ENCODE measurements at places on chromosomes 6 and 20. TPM values are rescaled to one million over a fixed set of nuclear protein-coding genes. Genes with fewer than 3 reads are reported as not detected.

DNA sequence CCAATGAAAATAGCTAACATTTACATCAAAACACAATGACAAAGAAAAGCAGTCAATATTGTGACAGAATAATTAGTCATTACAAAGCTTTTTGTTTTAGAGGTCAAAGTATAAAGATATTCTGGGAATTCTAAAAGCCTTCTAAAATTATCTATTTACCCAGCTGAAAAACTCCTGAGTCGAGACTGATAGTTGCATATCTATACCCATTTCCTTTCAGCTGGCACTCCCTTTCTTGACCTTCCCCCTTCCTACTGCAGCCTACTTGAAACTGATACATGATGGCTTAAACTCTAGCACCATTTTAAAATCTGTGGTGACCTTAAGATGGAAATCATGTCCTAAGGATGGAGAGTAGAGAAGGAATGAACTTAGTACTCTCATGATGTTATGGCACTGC, 38.6 kb downstream of the LMBRD1 start:
- no peak for DNase-seq
- H3K36me3 ChIP-seq: no peaks in the 10 kb centered on the region
- no peak overlapping the region for H3K4me3 ChIP-seq
- H3K27me3 ChIP-seq: no peaks in the 10 kb centered on the region

- H3K4me1 ChIP-seq: no peaks in the 10 kb centered on the region
- H3K4me3 ChIP-seq: no peak overlapping the region
- H3K36me3 ChIP-seq: no peaks in the 10 kb centered on the region
- no peak overlapping the region for H3K27ac ChIP-seq
Measured at GRCh38 chr6:163954088-163954775, 539.7 kb downstream of the QKI start.

GRCh38 chr20:58372806-58373205, 16.2 kb upstream of the VAPB start:
- no peak for DNase-seq
- no peaks in the 10 kb centered on the region for H3K36me3 ChIP-seq
- no peak overlapping the region for H3K4me3 ChIP-seq
- H3K27me3 ChIP-seq: no peaks in the 10 kb centered on the region

DNA sequence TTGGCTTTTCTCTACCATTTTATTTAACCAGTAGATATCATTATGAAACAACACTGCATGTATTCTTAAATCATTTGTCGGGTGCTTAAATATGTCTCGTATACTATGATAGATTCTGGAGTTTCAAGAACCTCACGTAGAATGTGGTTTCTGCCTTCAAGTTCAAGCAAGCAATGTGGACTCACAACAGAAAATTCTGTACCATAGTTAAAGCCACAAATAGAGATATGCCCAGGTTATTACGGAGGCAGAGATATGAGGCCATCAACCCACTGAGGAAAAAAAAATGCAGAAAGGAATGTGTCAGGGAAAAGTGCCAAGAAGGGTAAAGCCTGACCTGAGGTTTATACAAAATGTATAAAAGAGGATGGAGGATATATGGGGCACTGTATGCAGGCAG, 109.9 kb downstream of the GFRAL start:
- no peak for DNase-seq
- no peaks in the 10 kb centered on the region for H3K36me3 ChIP-seq
- H3K27me3 ChIP-seq: no peaks in the 10 kb centered on the region
- H3K4me3 ChIP-seq: no peak overlapping the region
- H3K4me1 ChIP-seq: no peaks in the 10 kb centered on the region
- H3K27ac ChIP-seq: no peak overlapping the region

DNA sequence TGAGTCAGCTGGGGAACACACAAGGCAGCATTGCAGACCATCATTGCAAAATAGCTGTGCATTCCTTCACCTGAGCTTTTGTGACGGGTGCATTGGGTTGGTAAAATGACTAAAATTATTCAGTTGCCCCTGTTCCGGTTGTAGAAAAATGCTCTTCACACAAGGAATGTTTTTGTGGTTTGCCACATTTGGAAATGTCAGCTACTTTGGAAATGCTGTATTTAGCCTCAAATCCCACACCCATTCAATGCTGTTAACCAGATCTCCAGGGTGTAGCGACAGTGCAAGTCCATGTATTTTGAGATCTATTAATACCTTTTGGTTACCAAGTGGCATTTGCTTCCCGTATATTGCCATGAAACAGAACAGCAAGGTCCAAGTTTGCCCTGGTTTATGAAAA, 201.2 kb downstream of the FOXA2 start:
- no peak for DNase-seq
- no peak overlapping the region for H3K4me3 ChIP-seq
- H3K27me3 ChIP-seq: no peaks in the 10 kb centered on the region
- no peaks in the 10 kb centered on the region for H3K36me3 ChIP-seq
- no peak overlapping the region for H3K27ac ChIP-seq

DNA sequence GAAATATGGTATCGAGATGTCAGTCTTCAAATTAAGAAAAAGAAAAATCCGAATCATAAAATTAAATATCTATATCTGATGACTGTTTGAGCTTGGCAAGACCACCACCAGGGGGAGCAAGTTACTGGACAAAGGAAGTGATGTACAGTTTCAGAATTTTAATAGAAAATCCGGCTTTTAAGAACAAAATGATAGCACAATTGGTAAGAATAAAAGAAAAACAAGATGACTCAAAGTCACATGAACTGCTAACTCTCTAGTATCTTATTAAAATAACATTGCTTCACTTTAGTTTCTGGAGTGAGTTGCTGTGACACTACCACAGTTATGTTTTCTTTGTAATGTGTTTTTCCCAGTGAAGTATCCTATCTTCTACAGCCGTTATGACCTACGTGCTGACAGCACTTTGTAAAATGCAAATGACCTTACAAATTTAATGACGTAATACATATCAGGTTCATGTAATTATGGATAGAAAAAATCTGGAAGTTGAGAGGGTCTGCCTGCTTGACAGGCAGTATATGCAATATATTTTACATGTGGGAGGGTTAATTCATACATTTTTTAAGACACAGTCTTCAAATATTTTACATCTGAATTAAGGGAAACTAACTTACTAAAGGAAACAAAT, 405.3 kb upstream of the HS3ST5 start:
- H3K4me1 ChIP-seq: no peaks in the 10 kb centered on the region
- no peaks in the 10 kb centered on the region for H3K36me3 ChIP-seq
- no peak overlapping the region for H3K4me3 ChIP-seq
- no peak for DNase-seq
- no peak overlapping the region for H3K27ac ChIP-seq
- H3K27me3 ChIP-seq: no peaks in the 10 kb centered on the region

- peak overlapping the region; percentile 95 for H3K4me3 ChIP-seq
- no peaks in the 10 kb centered on the region for H3K27me3 ChIP-seq
- H3K36me3 ChIP-seq: no peaks in the 10 kb centered on the region
- no peaks in the 10 kb centered on the region for H3K4me1 ChIP-seq
- peak overlapping the region; percentile 99 for H3K27ac ChIP-seq
Measured at GRCh38 chr20:50192364-50193198, 2.0 kb downstream of the CEBPB start.

DNA sequence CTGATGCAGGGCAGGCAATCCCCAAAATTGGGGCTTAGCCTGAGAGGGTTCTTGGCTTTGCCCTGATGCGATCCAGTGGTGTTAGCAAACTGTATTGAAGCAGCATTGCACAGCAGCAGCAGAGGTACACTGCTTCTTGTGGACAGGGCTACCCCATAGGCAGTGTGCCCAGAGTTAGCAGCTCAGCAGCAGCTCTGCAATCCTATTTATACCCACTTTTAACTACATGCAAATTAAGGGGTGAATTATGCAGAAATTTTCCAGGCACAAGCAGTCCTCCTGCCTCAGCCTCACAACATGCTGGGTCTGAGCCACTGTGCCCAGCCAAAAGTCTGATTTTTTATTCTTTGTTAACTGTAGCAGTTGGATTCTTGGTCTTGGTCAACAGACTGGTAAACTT, 3.8 kb downstream of the C20orf173 start:
- H3K4me1 ChIP-seq: no peaks in the 10 kb centered on the region
- no peak for DNase-seq
- no peaks in the 10 kb centered on the region for H3K36me3 ChIP-seq
- no peak overlapping the region for H3K27ac ChIP-seq
- H3K27me3 ChIP-seq: no peaks in the 10 kb centered on the region

- H3K27me3 ChIP-seq: no peaks in the 10 kb centered on the region
- peaks cover 7% of the 10 kb centered on the region for H3K4me1 ChIP-seq
- no peak for DNase-seq
- peak overlapping the region; percentile 70 for H3K4me3 ChIP-seq
Measured at GRCh38 chr20:542777-543368, 717 bp downstream of the CSNK2A1 start.

- no peak overlapping the region for H3K4me3 ChIP-seq
- no peaks in the 10 kb centered on the region for H3K27me3 ChIP-seq
- H3K27ac ChIP-seq: no peak overlapping the region
- H3K4me1 ChIP-seq: no peaks in the 10 kb centered on the region
Measured at GRCh38 chr20:16609066-16609465, 35.8 kb upstream of the KIF16B start.

GRCh38 chr6:75268988-75269354, 15.6 kb downstream of the TMEM30A start:
- no peak for DNase-seq
- H3K4me1 ChIP-seq: no peaks in the 10 kb centered on the region
- no peaks in the 10 kb centered on the region for H3K27me3 ChIP-seq
- H3K27ac ChIP-seq: no peak overlapping the region

DNA sequence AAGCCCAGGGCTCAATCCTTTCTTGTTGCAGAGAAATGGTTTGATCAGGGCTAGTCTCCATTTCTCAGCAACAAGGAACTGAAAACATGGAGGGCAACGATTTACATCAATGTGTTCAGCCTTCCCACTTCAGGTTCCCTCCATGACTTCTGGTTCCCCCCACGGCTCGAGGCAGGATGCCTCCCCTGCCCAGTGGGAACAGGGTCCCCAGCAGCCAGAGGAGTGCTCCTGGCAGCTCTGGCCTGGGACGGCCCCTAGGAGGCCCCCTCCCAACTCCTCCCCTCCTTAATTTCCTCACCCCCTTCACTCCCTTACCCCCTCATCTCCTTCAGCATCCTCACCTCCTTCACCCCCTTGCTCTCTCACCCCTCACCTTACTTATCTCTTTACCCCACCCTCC, 283.8 kb downstream of the CDC5L start:
- DNase-seq: no peak
- no peak overlapping the region for H3K27ac ChIP-seq
- H3K4me1 ChIP-seq: no peaks in the 10 kb centered on the region
- no peaks in the 10 kb centered on the region for H3K27me3 ChIP-seq
- H3K36me3 ChIP-seq: no peaks in the 10 kb centered on the region
- H3K4me3 ChIP-seq: no peak overlapping the region

DNA sequence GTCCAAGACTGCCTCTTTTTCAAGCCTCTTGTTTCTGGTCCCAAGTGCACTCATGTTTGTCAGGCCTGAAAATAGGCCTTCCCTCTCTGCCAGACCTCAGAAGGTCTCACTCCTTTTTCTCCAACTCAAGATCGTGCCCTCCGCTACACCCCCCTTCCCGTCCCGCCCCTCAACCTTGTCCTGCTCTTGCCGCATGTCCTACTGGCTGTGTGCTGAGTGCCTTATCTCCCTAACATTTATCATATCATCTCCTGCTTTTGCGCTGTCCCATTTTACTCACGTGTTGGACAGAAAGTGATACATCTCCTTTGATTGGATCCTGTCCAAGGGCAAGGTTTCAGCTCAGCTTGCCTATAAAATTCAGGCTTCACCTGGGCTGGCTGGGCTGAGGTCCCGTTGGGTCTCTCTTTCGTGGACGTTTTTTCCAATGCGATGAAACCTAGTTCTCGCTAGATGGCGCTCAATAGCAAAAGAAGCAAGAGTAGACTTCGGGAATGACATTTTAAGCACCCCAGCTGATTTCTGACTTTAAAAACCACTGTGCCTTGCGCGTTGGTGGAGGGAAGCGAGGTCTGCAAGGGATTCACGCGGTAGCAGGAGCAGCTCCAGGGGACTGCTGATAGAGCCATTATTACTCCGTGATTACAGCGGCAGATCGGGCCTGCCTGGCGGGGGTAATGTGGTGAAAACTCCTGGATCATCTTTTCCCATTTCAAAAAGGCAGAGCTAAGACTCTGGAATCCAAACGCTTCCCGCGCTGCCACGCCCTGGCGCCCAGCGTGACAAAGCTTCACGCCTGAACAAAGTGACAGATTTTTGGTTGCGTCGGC, 137.6 kb downstream of the IMPG1 start:
- H3K27me3 ChIP-seq: no peaks in the 10 kb centered on the region
- H3K36me3 ChIP-seq: no peaks in the 10 kb centered on the region
- no peaks in the 10 kb centered on the region for H3K4me1 ChIP-seq
- no peak for DNase-seq

DNA sequence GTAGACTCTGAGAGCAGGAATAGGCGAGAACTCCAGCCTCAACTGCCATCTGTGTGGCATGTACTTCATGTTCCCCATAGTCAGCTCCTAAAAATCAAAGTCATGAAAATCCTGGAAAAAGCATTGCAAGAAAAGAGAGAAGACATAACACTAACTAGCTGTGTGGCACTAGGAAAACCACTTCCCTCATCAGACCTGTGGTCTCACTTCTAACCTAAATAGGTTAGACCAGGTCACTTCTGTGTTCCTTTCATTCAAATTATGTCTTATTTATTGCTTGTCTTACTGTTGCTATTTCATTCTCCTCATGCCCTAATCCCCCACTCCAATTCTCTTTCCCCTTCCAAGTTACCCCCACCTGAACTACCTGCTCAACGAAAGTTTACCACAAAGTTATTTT, 70.2 kb downstream of the TNFRSF21 start:
- H3K4me1 ChIP-seq: peaks cover 7% of the 10 kb centered on the region
- no peak for DNase-seq
- H3K27ac ChIP-seq: no peak overlapping the region

DNA sequence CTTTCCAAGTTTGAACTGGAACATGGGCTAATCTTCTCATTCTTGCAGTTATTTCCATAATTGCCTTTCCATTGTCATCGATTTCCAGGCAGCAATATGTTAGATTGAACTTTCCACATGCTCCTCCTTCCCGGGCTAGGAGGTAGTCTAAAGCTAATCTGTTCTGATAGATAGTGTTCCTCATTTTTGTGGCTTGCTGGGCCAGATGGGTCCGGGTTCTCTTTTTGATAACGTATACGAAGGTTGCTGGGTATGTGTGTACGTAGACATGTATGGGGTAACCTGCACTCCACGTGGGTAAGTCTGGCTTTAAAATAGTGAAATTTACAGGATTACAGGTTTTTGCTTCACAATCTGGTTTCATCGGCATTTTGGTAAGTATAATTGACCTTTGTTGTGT, 14.0 kb upstream of the GMPR start:
- H3K27me3 ChIP-seq: no peaks in the 10 kb centered on the region
- no peak overlapping the region for H3K27ac ChIP-seq
- no peaks in the 10 kb centered on the region for H3K36me3 ChIP-seq

DNA sequence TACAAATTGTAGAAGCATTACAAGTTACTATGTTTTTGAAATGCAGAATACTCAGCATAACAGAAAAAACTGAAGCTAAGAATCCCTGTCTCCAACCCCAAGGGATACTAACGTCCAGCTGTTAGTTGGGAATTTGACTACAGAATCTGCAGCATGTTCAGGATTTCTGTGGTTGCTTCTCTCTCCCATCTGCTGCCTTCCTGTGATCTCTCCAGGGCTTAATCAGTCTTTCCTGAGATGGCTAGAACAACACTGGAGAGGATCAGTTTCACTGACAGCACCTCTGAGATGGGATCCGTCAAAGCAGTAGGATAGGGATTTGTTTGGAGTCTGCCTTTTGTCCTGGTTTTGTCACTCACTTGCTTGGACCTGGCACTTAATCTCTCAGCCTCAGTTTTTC, 73.3 kb upstream of the NUP153 start:
- H3K27ac ChIP-seq: no peak overlapping the region
- no peak overlapping the region for H3K4me3 ChIP-seq
- no peaks in the 10 kb centered on the region for H3K27me3 ChIP-seq
- DNase-seq: no peak
- H3K36me3 ChIP-seq: peaks cover 8% of the 10 kb centered on the region

KHDC1L gene
- total RNA-seq: not detected

FLRT3 gene
- total RNA-seq: 12.0 TPM

PXDC1 gene
- total RNA-seq: 122 TPM

MPIG6B gene
- not detected for total RNA-seq

TRAM2 gene
- total RNA-seq: 11.9 TPM
